ENCODE measurements at places on chromosomes 1 and 21.
A peak's percentile ranks its signal among the peaks of the same experiment; 100 is the strongest.

DNA sequence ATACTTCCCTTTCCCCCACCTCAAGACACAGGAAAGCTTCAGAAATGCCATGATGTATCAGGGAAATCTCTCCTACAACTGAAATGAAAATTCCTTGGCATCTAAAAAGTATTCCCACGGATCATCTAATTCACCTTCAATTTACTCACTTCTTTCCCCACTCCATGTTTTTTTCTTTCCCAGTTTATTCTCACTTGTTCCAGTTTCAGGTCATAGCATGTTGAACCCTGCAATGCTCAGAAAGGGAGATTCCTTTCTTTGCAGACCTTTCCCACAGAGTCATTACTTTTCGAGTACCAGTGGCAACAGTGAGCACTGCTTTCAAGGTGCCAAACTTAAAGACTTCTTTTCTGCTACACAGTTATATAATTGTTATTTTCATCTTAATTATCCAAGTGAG is 305.0 kb downstream of the VAV3 start:
- no peak for DNase-seq

DNA sequence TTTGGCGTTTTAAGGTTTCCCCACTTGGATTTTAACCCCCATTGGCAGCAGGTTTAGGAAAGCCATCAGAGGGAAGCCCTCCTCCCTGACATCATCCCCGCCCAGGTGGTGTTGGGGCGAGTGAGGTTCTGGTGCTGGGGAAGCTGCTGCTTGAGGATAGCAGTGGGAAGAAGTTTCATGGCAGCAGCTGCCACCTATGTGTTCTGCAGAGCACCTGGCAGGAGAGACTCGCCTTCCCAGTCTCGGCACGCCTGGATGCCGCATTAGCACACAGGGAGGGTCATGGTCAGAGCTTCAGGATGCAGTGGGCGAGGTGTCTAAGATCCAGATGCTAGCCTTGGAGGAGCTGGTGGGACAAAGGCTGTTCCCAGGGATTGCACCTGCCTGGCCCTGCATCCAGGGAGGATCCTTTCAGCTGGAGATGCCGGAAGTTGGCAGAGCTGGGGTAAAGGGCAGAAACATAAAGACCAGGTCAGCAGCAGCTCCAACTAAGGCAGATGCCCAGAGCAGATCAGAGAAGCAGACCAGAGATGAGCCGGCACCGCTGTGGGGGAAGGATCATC is 33.9 kb downstream of the ABCG1 start:
- DNase-seq = no peak

GRCh38 chr1:109610609-109611307 is 8.7 kb downstream of the GNAT2 start:
- peak; percentile 9 for DNase-seq

DNA sequence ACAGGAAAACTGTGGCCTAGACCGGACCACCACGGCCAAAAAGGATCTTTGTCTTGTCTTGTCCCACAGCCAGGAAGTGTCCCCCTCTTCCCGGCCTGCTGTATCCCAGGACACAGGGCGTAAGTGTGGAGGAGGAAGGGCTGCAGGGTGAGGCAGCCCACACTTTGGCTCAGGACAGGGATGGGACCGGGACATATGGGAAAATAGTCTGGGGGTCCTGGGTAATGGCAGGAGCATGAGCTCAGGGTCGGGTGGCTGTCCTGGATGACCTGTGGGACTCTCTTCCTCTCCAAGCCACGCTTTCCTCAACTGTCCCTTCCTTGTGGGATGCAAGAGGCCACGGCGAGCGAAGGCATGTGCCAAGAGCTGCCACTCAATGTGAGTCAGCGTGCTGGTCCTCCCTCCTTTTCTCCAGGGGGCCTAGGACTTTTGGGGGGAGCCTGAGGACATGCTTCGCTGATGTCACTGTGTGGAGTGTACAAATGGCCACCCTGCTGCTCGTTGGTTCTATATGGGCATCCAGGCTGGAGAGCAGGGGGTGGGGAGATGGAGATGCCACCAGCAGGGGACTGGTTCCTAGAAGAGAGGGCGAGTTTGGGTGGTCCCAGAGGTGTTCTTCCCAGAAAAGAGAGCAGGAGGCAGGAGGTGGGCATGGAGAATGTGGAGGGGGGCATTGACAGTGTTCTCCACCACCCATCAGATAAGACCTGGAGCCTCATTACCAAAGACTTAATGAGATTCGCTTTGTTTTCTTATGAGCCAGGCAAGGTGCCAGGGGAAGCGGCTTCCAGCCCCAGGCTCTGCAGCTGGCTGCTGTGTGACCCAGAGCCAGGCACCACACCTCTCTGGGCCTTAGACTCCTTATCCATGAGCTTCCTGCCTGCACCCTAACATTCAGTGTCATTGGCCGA is 11.5 kb upstream of the PADI1 start:
- DNase-seq = no peak

DNA sequence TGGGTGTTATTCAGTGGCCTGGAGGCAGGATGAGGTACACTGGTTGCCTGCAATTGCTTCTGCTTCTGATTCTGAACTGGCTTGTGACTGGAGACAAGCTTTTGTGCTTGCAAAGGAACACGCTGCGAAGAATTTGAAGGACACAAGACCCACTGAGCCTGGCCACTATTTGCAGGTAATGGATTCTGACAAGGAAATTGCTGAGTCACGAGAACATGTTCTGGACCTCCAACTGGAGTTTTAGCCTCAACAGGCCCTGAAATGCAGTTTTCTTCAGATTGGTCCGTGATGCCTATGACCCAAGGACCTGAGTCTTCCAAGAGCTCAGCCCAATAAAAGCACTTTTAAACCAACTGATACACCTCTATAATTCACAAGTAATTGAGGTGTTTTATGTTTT is 4.6 kb downstream of the RAB3GAP2 start:
- DNase-seq = no peak

- DNase-seq = peak; percentile 89
Observed at GRCh38 chr1:31152181-31152795, 86.8 kb upstream of the PUM1 start.

DNA sequence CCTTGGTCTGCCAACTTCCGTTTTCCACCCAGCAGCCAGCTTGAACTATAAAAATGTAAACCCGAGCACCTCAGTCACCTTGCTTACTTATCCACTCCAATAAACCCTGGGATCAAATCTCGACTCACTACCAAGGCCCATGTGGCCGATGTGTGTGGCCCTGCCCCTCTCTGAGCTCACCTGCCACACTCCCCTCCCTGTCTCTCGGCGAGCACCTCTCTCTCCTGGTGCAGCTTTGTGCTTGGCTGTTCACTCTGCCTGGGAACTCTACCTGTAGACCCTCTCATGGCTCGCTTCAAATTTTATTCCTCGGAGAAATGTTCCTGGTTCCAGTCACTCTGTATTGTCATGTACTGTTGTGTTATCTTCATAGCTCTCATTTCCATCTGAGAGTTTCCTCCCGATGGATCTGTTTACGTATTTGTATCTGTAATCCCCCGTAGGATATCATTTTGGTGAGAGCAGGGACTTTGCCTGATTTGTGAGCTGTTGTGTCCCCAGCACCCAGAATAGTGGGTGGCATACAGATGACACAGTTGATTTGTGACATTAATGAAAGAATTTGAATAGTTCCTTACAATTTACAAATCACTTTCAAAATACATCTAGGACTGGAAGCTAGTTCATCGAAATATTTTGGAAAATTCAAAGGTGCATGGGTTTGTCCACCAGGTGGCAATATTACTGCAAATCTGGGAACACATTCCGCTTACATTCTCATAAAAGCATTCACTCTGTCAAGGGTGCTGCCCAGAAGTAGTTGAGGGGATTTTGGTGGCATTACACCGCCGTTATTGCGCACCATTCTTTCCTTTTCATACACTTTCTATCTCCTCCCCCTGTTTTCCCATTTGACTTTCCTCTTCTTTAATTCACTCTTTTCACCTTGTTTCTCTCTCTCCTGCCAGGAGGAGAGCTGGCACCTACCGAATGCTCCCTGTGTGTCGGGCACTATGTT is 95.3 kb downstream of the ABCA4 start:
- peak; percentile 94 for DNase-seq

DNA sequence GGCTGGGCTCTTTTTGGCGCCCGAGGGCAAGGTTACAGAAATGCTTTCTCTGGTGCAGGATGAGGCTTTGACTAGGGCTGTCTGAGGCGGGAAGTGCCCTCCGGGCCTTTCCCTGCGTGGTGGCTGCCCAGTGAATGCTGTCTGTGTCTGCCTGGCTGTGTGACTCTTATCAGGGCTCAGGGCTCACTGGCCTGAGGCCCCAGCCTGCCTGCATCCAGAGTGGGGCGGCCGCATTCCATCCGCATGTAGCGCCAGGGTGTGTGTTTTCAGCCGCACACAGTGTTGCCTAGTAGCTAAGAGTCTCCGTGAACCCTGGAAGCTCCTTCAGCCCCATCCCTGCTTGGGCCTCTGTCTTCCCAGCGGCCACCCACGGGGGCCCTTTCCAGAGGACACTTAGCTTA is 59.1 kb downstream of the FAAP20 start:
- DNase-seq = peak; percentile 95

DNA sequence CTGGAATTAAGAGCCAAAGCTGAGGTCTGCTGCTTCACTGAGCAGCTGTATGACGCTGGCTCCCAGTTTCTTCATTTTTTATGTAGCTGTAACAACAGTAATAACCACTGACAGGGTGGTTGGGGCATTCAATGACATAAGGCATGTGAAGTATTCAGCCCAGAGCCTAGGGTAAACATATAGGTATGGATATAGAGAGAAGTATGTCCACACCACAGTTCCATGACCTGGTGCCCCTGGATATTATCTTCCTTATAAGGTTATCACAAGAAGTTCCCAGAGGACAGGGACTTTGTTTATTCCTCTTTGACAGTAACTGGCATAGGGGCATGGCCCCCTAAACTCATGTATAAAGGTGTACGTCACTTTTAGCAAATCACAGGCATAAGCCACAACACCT is 14.7 kb downstream of the RAB42 start:
- DNase-seq = no peak

DNA sequence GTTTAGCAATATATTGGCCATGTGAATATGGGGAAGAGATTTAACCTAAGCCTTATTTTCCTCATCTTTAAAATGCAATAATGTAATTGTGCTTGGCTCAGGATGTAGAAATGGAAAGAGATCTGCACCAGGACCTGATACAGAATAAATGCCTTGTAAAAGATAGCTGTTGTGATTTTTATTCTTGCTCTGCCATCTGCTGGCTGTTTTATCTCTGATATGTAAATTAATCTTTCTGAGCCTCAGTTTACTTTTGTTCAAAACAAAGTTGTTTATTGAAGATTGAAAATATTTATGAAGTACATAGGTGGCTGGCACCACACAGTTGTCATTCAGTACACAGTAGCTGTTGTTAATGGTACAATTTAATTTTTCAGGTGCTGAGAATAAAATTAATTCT is 21.9 kb downstream of the ZYG11B start:
- DNase-seq = peak; percentile 48

GRCh38 chr1:201183209-201183608 is 7.4 kb upstream of the IGFN1 start:
- DNase-seq = no peak

GRCh38 chr1:61080413-61081143 is 1.8 kb upstream of the NFIA start:
- no peak for DNase-seq

DNA sequence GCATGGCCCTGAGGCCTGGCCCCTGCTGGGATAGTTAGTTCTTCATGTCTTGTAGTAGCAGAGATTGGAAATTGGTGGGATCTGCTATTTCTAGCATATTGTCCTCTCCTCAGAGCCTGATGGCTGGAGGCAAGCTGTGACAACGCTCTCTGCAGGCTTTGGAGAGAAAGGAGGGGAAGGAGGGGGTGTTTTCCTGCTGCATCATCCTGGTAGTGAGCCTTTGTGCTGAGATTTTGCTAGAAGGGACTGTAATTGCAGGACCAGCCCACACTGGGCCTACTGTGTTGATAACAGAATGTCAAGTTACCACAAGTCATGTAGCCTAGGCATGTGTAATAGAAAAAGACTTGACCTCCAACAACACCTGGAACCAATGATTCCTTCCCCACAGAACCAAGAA is 351.0 kb downstream of the SIPA1L2 start:
- DNase-seq = no peak

DNA sequence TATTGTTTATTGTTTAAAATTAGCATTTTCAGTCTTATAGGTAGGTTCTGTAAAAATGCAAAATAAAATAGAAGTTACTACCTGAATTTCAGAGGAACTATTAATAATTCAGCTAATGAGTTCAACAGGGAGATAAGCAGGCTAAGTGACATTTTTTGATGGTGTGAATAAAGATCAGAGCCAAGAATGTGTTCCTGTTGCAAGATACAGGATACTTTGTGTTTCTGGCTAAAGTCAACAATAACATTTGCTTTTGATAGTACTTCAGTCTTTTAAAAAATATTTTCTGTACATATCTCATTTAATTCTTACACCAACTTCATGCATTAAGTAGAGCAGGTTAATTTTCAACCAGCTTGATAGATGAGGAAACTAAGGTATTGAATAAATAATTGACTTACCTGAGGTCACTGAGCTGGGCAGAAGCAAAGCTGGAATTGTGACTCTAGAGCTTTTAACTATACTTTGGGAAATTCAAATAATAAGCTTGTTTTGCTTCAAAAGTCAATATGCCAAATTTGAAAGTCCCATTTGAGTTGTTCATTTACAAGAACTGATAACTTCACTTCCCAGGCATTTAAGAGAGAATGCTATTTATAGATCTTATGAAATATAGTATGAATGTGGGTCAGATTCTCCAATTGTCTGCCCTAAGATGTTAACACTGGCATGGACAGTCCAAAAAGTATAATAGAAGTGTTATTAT is 6.0 kb downstream of the GORAB start:
- DNase-seq = peak; percentile 81

DNA sequence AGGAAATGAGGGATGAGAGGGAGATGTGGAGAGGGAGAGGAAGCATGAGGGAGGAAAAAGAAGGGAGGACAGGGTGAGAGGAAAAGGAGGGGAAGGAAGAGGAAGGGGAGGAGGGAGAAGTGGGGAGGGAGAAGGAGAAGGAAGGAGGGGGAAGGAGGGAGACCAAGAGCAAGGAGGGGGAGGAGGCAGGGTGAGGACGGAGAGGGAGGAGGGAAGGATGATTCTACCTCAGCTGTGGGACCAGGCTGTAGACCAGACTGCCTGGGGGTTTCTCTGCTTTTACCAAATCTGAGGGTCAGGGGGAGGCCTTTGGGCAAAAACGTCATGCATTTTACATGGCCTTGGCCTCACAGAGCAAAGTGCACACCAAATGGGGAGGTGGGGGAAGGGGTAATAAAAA is 94.5 kb downstream of the KCND3 start:
- no peak for DNase-seq

DNA sequence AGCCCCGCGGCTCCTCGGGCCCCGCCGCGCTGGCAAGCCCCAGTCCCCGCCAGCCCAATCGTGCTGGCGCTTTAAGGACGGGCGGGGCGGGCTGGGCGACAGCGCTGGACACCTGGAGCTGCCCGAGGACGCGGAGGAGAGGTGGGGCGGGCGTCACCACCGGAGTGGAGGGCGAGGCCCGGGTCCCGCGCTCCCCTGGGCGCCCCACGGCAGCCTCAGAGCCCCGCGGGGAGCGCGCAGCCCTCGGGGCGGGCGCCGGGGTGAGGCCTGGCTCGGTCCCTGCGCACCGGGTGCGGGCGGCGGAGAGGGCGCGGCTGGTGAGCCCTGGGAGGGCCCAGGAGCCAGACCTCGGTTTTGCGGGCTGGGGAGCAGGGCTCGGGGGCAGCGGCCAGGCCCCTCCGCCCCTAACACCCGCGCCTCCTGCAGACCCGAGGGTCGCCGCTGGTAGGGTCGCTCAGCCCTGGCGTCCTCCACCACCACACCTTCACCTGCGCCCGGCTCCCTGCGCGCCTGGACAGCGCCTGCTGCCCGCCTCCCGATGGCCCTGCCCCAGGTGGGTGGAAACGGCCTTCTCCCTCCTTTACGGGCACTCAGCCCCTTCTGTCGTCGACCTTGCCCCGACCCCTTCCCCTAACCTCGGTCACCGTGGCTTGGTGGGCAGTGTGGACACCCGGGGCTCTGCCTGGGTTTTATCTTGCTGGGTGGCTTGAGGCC is at the start of gene TMEM61:
TMEM61 (plus strand) TSS at position 101 of the 714 bp plus-strand sequence; CDS start at position 539, 438 bp downstream.
- DNase-seq = peak; percentile 50

Measured in adipocyte (in vitro differentiated cells).